MM.1S (cell line): ENCODE measurements at places on chromosomes 2 and 18.

GRCh38 chr18:2994603-2995432 lies 18.1 kb downstream of the LPIN2 start:
- peak; percentile 69 for DNase-seq

GRCh38 chr2:186560254-186560653 lies 29.6 kb upstream of the ITGAV start:
- DNase-seq: no peak

DNA sequence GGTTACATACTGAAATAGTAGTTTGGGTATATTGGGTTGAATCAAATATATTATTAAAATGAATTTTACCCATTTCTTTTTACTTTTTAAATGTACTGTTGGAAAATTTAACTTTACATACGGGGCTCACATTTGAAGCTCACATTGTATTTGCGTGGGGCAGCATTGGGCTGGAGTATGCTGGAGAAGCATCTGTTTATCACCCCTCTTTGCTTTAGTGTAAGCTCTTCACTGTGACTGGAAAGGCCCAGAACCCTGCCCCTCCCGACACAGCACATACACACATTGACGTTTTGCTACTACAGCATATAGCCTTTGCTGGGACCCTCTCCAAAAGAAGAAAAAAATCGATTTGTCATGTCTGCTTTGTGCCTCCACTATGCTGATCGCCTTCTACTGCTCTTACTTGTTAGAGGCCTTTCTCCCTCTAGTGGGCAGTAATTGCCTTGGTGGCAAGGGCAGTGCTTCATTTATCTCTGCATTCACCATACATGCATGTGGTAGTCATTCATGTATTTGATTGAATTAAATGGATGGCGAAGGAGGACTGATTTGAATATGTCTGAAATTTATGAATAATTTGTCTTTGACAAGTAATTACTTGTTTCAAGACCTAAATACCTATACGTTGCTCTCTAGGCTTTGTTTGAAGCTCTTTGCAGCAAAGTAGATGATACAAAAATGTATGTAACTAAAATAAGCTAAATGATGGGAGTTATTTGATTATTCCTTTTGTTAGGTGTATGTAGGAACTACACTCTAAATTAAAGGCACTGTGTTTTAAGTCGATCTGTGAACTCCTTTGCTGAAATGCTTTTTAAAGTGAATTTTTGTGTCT lies 37.4 kb downstream of the VAPA start:
- peak; percentile 29 for DNase-seq

- DNase-seq: no peak
Observed at GRCh38 chr18:9156604-9157249, 20.1 kb downstream of the ANKRD12 start.

DNA sequence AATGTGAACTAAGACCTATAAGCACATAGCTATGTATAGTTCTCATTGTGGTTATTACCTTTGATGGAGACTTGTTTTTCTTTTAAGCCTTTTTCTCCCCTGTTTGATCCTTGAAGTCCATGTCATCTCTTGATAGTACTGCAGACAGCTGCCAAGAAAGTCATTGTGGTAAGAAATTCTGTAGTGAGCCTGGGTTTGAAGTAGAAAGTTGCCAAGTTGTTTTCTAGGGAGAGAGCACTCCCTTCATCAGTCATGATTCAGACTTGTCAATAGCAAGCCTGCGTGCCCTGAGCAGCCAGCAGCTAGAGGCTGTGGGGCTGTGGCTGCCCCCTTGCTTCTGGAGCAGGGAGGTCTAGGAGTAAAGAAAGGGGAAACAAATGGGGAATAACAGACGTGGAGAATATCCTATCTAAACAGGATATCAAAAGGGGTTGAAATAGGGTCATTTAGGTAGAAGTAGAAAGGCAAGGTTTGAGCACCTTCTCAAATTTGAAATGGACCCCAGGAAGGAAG lies 8.4 kb downstream of the SP5 start:
- no peak for DNase-seq

DNA sequence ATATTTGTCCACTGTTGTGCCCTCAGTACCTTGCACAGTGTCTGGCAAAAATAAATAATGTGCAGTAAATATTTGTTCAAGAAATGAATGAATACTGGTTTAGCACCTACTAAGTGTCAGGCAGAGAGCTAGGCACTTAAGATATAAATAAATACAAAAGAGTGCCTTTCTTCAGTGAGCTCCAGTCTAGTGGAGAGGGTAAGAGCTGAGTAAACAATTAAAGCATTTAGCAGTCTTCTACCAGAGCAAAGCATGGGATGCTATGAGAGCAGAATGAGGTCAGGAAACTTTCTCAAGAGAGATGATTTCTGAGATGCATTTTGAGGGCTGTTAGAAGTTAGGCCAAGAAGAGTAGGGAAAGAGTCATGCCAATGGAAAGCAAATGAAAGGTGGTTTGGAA lies 314.7 kb downstream of the DSC3 start:
- no peak for DNase-seq

DNA sequence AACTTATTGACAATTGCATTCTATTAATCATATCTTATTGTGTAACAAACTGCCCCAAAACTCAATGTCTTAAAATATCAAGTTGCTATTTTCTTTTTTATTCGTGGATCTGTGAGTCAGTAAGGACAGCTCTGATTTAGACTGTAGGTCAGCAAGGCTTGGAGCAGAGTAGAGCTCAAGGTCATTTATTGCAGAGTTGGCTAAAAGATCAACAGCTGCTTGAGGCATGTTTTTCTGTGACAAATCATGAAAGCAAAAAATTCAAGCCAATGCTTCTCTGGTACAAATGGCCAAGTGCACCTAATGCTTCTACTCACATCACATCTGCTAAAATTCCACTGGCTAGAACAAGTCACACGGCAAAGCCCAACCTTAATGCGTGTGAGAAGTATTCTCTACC lies 497.7 kb upstream of the LRATD1 start:
- no peak for DNase-seq

DNA sequence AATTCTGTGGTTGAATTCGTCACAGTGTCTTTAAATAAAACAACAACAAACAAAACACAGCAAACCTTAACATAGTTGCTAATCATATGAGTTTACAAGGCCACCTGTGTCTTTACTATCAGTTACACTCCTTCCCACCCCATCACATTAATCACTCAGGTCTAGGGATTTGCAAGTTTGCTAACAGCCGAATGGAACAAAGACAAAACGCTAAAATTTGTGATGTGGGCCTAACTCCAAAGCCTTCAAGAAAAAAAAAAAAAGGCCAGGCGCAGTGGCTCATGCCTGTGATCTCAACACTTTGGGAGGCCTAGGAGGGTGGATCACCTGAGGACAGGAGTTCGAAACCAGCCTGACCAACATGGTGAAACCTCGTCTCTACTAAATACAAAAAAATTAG lies 566 bp upstream of the POLI start:
- DNase-seq: no peak

DNA sequence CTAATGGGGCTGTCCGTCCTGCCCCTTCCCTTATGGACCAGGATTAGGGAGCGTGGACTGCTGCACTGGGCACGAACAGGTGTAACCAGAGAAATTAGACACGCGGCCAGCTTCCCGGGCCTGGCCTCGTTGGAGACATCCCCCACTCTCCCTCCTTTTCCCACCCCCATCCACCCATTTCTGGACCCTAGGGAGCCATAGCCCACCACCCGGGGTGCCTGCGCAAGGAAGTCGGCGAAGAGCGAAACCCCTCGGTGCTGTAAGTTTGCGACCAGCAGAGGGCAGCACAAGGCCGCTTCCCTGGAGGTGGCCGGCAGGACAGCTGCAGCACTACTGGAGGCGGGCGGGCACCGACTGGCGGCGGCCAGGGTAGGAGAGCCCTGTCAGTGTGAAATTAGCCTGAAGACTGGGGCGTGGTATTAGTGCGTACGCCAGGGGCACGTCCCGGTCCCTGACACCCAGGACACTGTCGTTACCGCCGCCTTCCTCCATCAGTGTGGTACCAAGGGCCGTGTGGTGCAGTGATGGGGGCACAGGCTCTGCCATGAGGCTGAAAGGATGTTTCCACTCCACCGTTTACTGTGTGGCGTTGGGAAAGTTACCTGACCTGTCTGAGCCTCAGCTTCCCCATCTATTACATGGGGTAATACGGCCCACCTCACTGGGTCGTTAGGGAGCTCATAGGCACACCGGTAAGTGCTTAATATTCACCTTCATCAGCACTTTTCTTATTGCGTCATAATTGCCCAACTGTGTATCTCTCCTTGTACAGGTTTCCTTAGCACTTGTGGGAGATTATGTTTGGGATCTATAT lies 36.0 kb upstream of the CD207 start:
- DNase-seq: peak; percentile 76

DNA sequence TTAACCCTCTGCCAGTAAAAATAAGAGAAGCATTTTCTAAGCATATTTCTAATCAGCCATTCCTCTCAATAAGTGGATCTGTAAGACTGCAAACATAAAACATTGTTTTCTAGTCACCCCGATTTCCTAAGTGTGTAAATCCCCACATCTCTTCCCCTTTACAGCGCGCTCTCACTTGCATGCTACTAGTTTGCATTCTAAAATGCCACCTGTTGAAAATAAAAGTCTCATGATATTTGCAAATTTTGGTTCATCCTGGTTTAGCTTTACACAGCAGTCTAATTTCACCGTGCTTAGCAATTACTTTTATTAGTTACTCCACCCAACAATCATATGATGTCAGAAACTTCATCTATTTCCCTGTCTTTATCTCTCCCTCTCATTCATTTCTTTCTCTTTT lies 1230.7 kb upstream of the ZEB2 start:
- no peak for DNase-seq

GRCh38 chr18:2540575-2540974 lies 30.7 kb downstream of the METTL4 start:
- DNase-seq: no peak

GRCh38 chr2:172877826-172878225 lies 142.2 kb downstream of the RAPGEF4 start:
- no peak for DNase-seq

DNA sequence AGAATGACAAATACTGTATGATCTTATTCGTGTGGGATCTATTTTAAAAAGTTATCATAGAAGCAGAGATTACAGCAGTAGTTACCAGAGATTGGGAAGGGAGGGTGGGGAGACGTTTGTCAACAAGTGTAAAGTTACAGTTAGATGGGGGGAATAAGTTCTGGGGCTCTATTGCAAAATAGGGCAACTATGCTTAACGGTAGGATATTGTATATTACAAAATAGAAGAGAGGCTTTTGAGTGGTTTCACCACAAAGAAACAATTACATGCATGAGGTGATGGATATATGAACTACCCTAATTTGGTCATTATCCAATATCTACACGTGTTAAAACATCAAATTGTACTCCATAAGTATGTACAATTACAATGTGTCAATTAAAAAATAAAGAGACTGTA lies 123.4 kb upstream of the NOSTRIN start:
- no peak for DNase-seq

- no peak for DNase-seq
Observed at GRCh38 chr2:118622913-118623312, 224.5 kb downstream of the EN1 start.

GRCh38 chr2:152646775-152647174 lies 70.5 kb downstream of the PRPF40A start:
- no peak for DNase-seq

- peak; percentile 58 for DNase-seq
Observed at GRCh38 chr18:73842795-73843394, 304.7 kb downstream of the FBXO15 start.

- DNase-seq: no peak
Observed at GRCh38 chr2:69205491-69205890, 181.5 kb downstream of the GFPT1 start.

GRCh38 chr2:54434229-54434628 lies 21.9 kb upstream of the SPTBN1 start:
- no peak for DNase-seq

DNA sequence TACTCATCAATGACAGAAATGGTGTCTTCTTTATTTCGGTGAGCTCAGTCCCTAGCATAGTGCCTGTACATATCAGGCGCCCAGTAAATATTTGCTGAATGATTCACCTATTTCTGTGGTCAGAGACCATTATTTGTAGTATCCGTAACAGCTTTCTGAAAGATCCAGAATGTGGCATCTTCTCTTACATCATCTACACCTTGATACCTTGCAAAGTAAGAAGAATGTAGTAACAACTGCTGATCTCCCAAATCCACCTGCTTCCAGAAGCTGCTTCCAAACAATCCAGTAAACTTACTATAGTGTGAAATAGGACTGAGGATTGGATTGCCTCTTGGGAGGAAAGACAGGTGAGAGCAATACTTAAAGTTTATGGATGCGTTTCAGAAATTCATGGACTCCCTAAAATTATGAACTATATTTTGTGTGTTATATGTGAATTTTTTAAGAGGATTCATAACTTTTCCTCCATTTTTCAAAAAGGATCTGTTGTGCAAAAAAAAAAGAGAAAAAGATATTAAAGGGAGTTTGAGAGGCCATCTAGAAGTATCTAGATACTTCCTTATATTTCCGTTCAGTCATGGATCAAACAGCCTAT lies 945 bp upstream of the ASXL2 start:
- DNase-seq: no peak

DNA sequence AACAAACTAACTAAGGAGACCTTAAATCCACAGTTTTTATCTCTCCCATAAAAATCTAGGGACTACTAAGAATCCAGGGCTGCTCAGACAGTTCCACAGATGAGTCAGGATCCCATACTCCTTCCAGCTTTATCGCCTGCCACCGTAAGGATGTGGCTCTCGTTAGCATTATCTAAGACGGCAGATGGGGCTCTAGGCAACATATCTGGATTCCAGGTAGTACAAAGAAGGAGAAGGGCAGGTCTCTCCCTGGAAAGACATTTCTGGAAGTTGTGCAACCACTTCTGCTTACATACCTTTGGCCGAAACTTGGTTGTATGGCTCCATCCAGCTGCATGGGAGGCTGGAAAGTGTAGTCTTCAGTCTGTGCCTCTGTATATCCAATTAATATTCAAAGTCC lies 149.4 kb downstream of the SP3 start:
- no peak for DNase-seq

GRCh38 chr2:219490600-219491130 lies 8.0 kb upstream of the GMPPA start:
- DNase-seq: no peak

DNA sequence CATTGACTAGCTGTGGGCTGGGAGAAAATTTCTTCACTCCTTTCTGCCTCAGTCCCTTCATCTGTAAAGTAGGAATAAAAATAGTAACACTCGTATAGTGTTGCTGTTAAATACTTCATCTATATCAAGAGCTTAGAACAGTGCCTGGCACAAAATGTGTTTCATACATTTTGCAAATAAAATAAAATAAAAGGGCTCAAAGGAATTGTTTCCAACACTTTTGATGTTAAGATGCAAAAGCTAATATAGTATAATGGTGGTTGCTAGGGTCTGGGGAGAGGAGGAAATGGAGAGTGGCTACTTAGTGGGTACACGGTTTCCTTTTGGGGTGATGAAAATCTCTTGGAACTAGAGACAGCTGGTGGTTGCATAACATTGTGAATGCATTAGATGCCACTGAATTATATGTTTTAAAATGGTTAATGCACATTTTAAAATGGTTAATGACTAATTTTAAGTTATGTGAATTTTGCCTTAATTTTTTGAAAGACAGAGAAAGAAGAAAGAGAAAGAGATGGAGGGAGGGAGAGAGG lies 542.1 kb upstream of the ID2 start:
- DNase-seq: no peak

- DNase-seq: no peak
Observed at GRCh38 chr2:229348128-229348527, 77.0 kb upstream of the PID1 start.
